Activated T-cell treated with anti-CD3 and anti-CD28 coated beads, Interleukin-2, amount 50 U/mL, for 4 hours (primary cell): ENCODE measurements at places on chromosomes 4 and X. TPM values are rescaled to one million over a fixed set of nuclear protein-coding genes. Genes with fewer than 3 reads are reported as not detected.

GRCh38 chr4:146852360-146852759 is 93.3 kb downstream of the TTC29 start:
- no peak for DNase-seq

Gene CT45A10
- not detected for total RNA-seq

GRCh38 chr4:145719752-145720624 is 40.0 kb downstream of the C4orf51 start:
- no peak for DNase-seq

DNA sequence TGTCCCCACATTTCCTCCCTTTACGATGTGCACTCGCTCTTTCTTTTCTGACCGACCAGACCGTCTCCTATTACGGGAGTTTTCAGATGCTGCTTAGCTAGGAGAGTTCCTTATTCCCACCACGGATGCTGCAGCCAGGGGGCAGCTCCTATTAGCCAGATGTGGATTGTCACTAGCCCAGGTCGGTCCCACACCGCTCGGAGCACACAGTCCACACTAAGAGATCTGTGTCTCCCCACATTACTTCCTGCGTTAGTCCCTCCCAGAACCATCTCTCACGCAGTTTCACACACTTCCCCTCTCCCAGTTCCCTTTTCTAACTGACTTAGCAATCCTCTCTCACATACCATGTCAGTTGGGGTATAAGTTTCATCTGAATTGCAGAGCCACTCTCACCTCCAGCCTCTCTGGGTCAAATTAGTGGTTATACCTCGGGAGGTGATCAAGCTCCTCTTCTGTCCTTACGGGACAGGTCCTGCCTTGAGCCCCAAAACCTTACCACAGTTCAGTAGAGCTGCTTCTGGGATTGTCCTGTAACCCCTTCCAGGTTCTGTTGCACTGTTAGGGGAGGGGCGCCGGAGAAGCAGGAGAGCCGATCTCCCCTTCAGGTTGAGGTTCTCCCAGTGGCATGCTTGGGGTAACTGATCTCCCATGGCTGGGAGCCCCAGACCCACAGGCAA is 28.2 kb downstream of the SULT1E1 start:
- no peak for DNase-seq

Gene PF4V1
- not detected for total RNA-seq

Gene CPZ
- not detected for total RNA-seq

GRCh38 chrX:153706799-153707198 is 17.4 kb downstream of the BCAP31 start:
- no peak for DNase-seq

- DNase-seq: no peak
These were observed 211.5 kb upstream of the MID1 start for GRCh38 chrX:10831716-10832502.

DNA sequence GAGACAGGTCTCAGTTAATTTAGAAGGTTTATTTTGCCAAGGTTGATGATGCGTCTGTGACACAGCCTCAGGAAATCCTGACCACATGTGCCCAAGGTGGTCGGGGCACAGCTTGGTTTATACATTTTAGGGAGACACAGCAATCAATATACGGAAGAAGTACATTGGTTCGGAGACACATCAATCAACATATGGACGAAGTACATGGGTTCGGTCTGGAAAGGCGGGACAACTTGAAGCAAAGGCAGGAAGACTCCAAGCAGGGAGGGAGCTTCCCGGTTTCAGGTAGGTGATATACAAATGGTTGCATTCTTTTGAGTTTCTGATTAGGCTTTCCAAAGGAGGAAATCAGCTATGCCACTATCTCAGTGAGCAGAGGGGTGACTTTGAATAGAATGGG is 225.2 kb upstream of the ZFP42 start:
- no peak for DNase-seq

Gene UBE2A
- total RNA-seq: 64.3 TPM

Gene PORCN
- total RNA-seq: 7.5 TPM

DNA sequence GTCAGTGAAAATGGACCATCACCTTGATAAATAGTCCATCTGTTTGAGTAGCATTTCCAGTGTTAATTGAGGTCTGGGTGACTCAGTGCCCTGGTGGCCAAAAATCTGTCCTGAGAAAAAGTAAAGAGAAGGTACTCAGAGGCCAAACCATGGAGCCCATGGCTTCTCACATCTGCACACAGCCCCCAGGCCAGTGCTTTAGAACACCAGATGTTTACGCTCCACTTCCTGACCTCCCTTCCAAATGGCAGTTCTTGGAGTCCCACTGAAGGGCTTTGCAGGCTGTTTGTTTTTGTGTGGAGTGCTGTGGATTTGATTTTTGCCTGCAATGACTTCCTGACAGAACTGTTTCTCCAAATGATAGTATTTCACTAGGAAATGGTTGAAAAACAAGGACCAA is 60.2 kb upstream of the GPC4 start:
- no peak for DNase-seq

Gene SLC9B1
- total RNA-seq: 0.56 TPM

DNA sequence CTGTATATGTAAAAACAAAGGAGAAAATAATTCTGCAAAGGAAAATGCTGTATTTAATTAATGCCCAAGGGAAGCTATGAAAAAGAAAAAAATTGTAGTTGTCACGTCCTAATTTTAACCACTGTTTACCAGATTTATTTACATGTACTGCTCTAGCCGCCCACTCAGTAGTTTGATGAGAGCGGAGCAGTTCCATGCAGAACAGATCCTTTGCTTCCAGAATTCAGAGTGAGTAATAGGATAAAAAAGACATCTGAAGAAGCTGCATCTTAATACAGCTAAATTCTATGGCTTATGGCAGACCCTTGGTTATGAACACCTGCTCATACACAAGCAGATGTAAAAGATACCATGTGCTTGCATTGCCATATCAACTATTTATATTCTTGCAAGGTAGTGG is 287.0 kb downstream of the GASK1B start:
- no peak for DNase-seq

Gene CYSLTR1
- 1.4 TPM for total RNA-seq

Gene PDE6B
- total RNA-seq: 8.3 TPM

DNA sequence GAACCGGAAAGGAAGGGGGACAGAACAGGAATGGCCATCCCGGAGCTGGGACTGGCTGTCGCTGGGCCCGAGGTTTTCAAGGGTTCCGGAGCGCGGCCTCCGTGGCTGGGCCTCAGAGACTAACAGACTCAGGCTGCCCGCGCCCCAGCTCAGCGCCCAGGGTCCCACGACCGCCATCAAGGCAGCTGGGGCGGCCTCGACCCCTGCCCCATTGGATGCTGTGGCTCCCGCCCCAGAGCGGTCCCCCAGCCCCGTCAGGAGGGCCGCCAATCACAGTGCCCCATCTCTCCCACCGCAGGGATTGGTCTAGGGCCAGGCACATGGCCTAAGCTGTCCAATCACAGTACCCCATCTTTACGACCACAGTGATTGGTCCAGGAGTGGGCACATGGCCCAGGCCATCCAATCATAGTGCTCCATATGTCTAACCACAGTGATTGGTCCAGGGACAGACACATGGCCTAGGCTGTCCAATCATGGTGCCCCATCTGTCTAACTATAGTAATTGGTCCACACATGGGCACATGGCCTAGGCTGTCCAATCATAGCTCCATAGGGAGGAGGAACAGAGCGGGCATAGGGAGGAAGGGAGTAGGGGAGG is 105.3 kb upstream of the NKX1-1 start:
- DNase-seq: no peak

GRCh38 chr4:82213485-82214417 is 160.0 kb downstream of the HNRNPD start:
- no peak for DNase-seq

DNA sequence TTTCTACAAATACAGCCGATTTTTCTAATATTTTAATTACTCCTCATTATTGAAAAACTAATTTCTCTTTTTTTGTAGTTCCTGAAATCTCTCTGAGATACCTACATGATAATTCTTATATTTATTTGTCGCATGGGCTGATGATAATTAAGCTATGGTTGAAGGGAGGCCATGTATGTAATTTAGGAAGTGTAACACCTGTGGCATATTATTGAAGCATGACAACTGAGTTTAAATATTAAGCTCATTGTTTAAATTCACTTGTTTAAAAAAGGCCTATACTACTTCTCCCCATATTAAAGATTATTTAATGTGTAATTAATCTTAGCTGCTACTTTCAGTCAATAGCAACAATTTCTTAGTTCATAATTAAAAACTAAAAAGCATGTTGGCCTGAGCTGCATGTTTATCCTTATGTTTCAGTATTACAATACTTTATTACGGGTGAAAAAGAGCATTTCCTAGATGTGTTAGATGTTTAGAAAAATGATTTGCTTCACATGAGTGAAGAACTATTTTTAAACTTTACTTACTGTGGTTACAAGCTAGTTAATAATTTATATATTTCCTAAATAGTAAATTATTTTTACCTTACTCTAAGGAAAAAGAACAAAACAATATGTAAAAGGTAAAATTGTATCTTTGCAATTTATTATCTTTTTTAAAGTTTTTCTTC is 122.4 kb downstream of the RAP1GDS1 start:
- no peak for DNase-seq
